A549 treated with Hydrocortisone at 1 μM for 4 hours (cell line): ENCODE measurements at places on chromosomes 7 and 10. TPM values are rescaled to one million over a fixed set of nuclear protein-coding genes. Genes with fewer than 3 reads are reported as not detected.

The TRIL gene
- not detected in 5 replicates for total RNA-seq

The EXOSC1 gene
- 51.7 to 58.9 TPM (median 54.8 TPM) in 5 replicates for total RNA-seq

The FAM24A gene
- not detected in 5 replicates for total RNA-seq

The AGAP5 gene
- 2.0 to 3.8 TPM (median 2.4 TPM) in 5 replicates for total RNA-seq

The UBTD1 gene
- total RNA-seq = 15.5 to 22.8 TPM (median 20.0 TPM) in 5 replicates

The WNT16 gene
- 0.83 to 1.2 TPM (median 0.94 TPM) in 5 replicates for total RNA-seq
